ENCODE measurements at places on chromosomes 11 and 22.

GRCh38 chr11:36094164-36094563 lies 150.3 kb downstream of the LDLRAD3 start:
- DNase-seq = no peak

DNA sequence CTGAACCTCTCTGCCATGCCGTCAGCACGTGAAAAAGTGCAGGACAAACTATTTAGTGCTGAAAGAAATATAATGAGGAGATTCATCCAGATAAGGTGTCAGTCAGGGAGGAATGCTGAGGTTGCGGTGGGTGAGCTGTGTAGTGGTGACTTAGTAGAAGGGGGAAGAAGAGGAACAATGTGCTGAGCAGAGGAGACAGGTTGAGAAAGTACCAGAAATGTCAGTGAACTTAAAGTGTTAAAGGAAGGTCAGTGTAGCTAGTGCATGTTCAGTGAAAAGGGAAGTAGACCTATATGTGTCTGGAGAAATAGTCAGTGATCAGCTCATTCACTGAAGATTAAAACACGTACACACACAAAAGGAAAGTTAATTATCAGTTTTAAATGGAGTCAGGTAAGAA lies 237.6 kb upstream of the CCDC179 start:
- no peak for DNase-seq

DNA sequence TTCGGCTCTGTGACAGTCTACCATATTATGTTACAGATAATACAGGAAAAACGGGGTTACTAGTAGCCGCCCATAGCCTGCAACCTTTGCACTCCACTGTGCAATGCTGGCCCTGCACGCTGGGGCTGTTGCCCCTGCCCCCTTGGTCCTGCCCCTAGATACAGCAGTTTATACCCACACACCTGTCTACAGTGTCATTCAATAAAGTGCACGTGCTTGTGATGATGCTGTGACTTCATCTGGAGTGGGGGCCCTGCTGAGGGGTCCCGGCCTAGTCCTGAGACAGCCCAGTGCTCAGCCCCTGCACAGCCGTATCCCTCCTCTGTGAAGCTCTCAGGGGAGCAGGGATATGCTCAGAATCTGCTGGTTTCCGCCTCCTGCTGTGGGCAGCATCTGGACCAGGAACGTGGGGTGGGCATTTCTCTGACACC lies 1.2 kb downstream of the IFITM1 start:
- no peak for DNase-seq

GRCh38 chr22:19527321-19527721 lies 3.1 kb upstream of the CLDN5 start:
- DNase-seq = no peak

DNA sequence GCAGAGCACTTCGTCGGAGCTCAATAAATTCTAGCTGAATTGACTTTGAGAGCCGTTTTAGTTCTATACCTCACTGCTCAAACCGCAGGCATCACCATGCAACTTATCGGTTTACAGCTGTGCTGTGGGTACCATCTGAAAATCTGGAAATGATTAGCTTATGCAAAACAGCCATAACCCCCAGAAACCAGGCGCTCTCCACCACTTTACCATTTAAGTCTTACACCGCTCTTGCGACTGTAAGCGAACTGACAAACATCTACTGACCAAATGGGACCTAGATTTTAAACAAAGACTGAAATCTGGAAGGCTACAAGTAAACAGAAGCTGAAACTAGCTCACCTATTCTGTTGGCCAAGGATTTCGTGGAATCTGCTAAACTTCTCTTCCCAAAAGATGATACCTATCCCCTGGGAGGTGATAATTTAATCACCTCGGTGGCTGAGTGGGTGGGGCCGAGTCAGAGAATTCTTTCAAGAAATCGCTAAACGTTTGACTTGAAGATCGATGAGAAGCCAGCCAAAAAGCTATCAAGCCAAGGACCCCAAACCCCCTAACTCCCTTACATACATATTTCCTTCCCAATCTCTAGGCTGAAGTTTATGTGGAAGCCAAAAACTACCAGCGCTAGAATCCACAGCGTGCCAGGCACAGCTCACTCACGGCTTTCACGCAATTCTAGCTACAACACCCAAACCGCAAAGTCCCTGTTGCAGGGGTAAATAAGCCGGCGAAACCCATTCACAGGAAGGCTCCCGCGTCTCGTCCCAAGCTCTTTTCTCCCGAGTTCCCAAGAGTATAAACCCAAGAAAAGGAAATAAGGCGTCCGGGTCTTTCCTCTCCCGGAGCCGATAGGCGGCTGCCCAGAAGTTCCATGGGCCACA lies 644 bp downstream of the SPTY2D1 start:
- no peak for DNase-seq

- DNase-seq = no peak
Observed at GRCh38 chr22:17930455-17931313, 93.7 kb downstream of the MICAL3 start.

GRCh38 chr11:56333156-56333555 lies 12.7 kb upstream of the OR8K1 start:
- no peak for DNase-seq

- DNase-seq = no peak
Observed at GRCh38 chr11:14308897-14309387, 50.0 kb downstream of the RRAS2 start.

GRCh38 chr11:10329935-10330334 lies 25.1 kb downstream of the ADM start:
- no peak for DNase-seq

- peak; percentile 7 for DNase-seq
Observed at GRCh38 chr22:36757668-36758211, 18.2 kb downstream of the IFT27 start.

DNA sequence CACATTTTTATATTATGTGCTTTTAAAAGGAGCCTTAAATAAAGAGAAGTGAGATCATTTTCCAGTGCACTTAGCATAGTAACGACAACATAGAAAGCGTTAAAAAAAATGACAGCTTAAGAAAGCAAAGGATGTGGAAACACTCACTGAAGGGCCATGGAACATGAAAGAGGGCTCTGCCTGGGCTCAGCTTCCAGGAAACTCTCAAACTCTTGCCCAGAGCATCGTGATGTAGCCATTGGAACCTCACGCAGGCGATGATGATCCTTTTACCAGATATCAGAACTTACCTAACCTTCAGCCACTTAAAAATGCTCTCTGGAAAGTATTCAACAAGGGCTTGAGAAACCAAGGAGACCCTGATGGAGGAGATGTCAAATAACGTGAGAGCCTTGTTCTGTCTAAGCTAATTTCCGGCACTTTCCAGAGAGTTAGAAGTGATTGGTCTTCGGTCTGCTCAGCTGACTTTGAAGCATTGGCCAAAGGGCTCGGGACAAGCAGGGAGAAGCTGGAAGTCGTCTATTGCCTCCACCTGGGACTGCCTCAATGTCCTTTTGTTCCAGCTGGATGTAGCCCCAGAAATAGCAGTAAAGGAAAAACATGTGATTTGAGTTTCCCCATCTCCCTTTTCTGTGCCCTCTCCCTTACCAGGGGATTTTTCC lies 21.5 kb upstream of the ETS1 start:
- DNase-seq = no peak

GRCh38 chr11:8717876-8718753 lies 35.5 kb downstream of the RPL27A start:
- DNase-seq = no peak

DNA sequence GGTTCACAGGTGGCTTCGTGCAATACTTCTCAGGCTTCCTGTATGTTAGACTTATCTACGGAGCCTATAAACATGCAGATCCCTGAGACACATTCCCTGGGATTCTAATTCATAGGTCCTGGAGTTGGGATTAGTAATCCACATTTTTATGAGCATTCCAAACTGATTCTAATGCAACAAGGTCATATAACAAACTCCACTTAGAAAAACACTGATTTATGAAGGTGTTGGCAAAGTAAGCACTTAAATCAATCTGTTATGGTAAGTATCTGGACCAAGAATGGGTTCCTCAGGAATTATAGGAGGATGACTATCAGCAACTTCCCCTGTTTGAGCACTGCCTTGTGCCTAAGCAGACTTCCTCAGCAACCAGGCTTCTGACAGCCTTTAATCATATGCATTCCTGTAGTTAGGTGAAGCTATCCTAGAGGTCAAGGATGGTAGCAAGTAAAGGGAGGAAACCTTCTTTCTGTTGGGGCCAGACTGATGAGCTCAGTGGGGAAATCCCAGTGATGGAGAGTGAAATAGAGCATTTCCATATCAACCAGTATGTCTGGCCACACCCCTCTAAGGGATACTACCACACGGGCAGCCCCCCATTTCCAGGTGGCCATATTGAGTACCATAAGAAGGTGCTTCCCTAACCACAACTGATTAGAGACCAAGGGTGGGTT lies 89.6 kb downstream of the RASSF10 start:
- no peak for DNase-seq

GRCh38 chr11:1771700-1772099 lies 8.0 kb upstream of the CTSD start:
- DNase-seq = no peak

DNA sequence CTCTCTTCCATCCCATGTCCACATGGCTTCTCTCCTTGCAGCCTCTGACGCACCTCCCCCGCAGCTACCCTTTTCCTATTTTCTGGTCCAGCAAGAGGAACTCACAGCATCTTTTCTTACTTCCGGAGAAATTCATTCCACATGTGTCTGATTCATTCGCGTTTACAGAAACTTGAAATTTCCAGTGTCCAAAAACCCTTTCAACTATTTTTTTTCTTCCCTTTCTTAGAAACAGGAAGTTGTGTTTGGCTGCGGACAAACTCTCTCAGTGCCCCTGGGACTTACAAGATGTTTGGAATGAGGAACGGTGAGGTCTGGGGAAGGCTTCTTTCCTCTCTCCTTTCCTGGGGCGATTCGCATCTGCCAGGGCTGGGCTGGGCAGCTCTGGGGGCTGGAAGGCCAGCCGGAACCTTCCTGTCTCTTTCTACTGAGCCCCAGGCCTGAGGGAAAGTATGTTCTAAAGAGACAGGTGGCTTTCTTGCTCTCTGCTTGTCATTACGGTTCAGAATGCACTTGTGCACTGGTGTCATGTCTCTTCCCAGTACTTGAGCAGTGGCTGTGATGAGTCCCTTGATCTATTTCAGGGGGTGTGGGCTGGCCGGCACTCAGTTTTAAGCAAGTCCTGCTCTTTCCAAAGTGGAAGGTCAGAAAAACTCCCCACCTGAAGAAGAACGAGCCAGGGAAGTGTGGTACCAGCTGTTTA lies 27.5 kb downstream of the ADAMTS8 start:
- no peak for DNase-seq

- DNase-seq = no peak
Observed at GRCh38 chr22:39439170-39439569, 17.6 kb upstream of the MGAT3 start.

DNA sequence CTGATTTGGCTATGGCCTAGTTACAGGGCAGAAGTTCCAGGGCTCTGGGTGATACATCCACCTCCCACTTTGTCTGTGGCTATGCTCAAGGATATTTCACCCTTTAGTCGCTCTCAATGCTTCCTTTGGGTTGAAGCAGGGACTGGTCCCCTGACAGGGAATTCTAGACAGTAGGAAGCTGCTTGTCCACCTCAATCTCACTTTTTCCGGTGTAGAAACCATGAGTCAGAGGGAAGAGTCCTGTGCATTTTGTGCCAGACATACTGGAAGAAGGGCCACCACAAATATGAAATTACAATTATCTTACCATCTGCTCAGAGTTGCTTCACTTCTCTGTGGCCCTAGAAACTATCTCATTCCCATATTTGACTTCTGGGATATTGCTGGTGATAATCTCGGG lies 413.7 kb upstream of the FAT3 start:
- no peak for DNase-seq

DNA sequence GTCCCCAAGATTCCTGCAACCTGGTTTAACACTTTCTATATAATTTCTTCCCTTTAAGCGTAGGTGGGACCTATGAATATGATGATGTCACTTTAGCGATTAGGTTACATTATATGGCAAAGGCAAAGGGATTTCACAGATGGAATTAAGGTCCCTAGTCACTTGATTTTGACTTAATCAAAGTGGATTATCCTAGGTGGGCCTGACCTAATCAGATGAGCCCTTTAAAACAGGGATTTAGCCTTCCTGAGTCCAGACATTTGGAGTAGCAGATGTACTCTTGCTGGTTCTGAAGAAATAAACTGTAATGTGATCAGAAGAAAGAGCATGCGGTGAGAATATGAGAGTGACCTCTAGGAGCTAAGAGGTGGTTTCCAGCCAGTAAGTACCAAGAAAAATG lies 67.8 kb upstream of the LIN7C start:
- no peak for DNase-seq

DNA sequence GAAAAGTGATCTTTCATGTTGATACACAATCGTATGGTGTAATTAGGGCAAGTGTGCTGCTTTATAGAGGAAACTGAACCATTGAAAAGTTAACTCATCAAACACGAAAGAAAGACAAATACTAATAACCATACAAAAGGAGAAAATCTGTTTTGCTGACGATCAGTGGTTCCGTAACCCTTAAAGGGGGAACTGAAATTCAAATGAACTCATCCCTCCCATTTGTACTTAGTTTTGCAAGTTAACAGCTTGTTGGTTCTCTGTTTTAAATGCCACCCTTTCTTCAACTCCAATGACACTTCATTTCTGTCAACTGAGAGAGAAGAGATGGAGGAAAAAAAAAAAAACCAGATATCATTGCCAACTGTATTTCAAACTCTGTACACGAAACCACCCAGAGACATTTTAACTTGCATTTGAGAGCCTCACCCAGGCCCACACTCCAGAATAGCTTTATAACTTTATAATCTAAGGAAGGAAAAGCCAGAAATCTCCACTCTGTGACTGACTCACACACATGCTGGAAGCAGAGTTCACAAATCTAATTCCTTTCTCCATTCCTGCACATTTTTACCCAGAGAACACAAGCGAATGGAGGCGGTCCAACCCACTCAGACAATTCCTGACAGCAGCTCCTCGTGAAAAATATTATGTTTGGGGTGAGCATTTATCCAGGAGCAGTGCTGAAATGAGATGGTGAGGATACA lies 17.4 kb upstream of the CSNK2A3 start:
- no peak for DNase-seq

DNA sequence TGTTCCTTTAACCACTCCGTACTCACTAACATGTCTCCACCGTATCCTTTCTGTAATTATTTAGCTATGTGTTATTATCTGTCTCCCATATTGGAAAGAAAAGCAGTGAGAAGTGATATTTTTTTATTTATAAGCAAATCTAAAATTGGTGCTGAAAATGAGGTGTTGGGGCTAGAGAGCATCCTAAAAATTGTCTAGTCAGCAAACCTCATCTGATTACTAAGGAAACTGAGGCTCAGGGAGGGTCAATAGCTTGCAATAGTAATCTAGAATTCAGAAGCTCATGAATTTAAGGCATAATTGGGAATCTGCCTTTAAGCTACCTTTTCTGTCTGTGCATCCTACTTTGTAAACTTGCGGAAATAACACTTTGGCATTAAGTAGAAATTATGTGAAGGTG lies 190.0 kb downstream of the METTL15 start:
- DNase-seq = no peak

- no peak for DNase-seq
Observed at GRCh38 chr11:45896422-45896984, 10.6 kb downstream of the FREY1 start.

- DNase-seq = no peak
Observed at GRCh38 chr11:73428699-73429098, 52.5 kb downstream of the RELT start.

Data from esophagus squamous epithelium (tissue), 5 donors.